ENCODE measurements at places on chromosomes 7 and 10. TPM values are rescaled to one million over a fixed set of nuclear protein-coding genes. Genes with fewer than 3 reads are reported as not detected.

PODXL gene
- 30.4 TPM for total RNA-seq

EFCAB10 gene
- 1.5 TPM for total RNA-seq

EBLN1 gene
- total RNA-seq: not detected

IRF5 gene
- total RNA-seq: 13.8 TPM

SLIT1 gene
- total RNA-seq: under 0.01 TPM

PHYHIPL gene
- total RNA-seq: not detected

CFAP46 gene
- total RNA-seq: not detected

SPDYE2 gene
- total RNA-seq: not detected

GNG11 gene
- total RNA-seq: 26.8 TPM

LRIT1 gene
- not detected for total RNA-seq

TAS2R41 gene
- total RNA-seq: not detected

PTPRZ1 gene
- 28.7 TPM for total RNA-seq

CRTAC1 gene
- total RNA-seq: 21.4 TPM

CREM gene
- total RNA-seq: 43.1 TPM

GRCh38 chr7:47503281-47503680 lies 78.6 kb downstream of the TNS3 start:
- DNase-seq: no peak

DNA sequence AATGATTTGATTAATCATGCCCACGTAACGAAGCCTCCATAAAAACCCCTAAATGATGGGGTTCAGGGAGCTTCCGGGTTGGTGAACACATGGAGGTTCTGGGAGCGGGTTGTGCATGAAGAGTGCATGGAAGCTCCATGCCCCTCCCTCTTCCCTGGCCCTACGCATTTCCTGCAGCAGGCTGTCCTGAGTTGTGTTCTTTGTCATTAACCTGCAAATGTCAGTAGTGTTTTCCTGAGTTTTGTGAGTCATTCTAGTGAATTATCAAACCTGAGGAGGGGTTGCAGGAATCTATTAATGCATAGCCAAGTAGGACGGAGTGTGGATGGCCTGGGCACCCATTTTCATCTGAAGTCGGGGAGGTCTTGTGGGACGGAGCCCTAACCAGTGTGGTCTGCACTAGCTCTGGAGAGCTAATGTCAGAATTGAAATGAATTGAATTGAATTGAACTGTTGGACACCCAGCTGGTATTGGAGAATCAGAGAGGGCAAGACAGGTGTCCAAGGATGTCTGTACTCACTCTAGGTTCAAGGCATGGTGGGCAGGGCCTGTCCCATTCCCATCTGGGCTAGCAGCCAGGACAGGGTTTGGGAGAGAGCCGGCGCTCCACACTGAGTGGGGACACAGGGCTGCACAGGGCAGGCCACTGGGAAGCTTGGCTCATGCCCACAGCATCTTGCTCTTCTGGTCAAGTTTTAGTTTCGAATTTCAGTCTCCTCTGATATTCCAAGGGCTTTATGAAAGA lies 22.3 kb upstream of the ARHGAP22 start:
- DNase-seq: no peak

GRCh38 chr10:124423813-124424212 lies 5.1 kb upstream of the OAT start:
- DNase-seq: peak; percentile 16

GRCh38 chr10:48799341-48800006 lies 114.8 kb downstream of the WDFY4 start:
- DNase-seq: no peak

GRCh38 chr7:33075818-33076518 lies 13.4 kb upstream of the NT5C3A start:
- DNase-seq: no peak

GRCh38 chr10:13942035-13942434 lies 355.3 kb downstream of the PRPF18 start:
- no peak for DNase-seq

DNA sequence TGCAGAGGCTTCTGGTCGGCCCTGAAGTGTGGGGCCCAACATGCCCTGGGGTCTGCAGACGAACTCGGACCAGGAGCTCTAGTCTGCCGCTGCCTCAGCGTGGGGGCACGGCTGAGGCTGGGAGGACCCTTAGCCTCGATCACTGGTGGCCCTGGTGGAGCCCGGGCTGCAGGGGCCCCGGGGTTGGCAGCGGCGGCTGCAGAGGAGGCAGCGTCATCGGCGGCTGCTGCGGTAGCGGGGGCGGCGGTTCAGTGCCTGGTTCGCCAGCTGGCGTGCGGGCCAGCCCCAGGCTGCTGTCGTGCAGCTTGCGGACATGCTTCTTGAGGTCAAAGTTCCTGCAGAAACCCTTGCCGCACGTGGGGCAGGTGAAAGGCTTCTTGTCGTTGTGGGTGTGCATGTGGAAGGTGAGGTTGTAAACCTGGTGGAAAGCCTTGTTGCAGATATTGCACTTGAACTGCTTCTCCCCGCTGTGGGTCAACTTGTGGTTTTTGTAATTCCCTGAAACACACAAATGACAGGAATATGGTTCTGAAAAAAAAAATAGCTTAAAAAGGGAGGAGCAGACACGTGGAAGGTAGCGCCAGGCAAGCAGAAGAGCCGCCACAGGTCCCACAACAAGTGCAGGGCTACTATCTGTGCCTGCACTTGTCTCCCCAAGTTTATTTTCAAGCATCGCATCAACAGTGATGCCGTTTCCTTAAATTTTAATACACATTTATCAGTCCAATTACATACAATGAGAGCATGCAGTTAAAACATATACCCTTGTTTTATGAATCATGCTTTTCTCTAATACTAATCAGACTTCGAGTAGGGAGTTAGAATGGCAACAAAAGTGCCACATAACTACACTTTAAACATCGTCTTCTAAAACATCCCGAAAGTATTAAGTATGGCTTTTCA lies 2.4 kb downstream of the FEZF1 start:
- no peak for DNase-seq

- DNase-seq: no peak
Observed at GRCh38 chr10:102963756-102964025, 45.6 kb downstream of the CNNM2 start.

- DNase-seq: no peak
Observed at GRCh38 chr7:131026297-131027000, 292.4 kb upstream of the KLF14 start.

- no peak for DNase-seq
Observed at GRCh38 chr10:74145133-74145532, 5.5 kb downstream of the AP3M1 start.

DNA sequence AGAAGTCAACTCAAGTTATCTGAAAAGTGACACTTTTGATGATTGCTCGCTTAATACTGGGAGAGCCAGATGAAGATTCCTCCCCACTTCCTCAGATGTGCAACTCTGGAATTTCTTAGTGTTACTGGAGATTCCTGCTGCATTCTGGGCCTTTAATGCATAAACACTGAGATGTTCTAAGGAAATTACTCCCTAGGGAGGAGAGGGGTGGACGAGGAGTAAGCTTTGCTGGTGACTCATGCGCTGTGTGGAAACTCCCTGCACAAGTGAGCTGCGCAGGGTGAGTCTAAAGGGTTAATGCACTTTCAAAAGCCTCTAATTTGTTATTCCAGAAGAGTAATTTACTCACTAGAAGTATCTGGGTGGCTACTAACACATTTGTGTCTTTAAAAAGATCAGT lies 46.3 kb downstream of the EGFR start:
- DNase-seq: peak; percentile 86

DNA sequence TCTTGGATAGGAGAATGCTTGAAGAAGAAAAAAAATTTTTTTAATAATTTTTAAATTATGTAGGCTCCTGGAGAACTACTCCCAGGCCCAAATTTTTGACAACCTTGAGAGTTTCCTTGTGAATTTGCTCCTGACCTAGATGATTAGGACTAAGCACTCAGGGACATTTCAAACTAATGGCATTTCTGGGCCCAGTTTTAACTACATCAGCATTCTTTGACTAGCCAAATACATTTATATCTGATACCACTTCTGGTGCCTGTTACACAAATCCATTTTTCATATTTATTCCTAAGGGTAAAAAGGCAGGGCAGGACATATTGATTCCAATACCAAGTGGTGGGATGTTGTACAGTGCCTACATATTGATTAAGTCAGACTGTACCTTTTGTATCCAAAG lies 60.8 kb upstream of the CC2D2B start:
- DNase-seq: no peak

DNA sequence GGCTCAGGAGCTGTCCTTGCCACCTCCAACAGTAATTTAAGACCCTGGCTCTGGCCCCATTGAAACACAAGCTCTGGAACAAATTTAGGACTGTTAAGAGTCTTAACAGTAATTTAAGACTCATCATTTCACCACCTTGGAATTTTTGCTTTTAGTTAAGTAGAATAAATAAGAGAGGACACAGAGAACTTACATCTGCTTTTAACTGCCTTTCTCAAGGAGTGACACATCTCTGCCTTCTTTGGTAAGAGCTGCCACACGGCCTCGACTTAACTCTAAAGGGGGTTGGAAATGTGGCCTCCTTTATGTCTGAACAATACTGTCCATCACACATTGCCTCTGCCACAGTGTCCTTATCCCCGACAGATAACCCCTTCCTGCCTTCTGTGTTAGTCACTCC lies 77.9 kb downstream of the HERPUD2 start:
- no peak for DNase-seq

DNA sequence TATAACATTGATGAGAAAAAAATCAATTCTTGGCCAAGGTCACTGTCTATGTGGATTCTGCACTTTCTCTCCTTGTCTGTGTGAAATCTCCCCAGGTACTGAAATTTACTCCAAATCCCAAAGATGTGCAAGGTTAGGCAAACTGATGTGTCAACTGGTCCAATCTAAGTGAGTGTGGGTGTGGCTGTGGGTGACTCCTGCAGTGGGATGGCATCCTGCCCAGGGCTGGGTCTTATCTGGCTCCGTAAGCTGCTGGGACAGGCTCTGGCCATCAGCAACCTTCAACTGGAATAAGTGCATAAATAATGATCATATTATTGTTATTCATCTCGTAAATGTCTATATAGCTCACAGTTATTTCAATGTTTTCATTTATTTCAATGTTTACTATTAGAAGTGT lies 79.3 kb downstream of the JCAD start:
- no peak for DNase-seq

- DNase-seq: no peak
Observed at GRCh38 chr7:26584326-26584725, 280.1 kb downstream of the SKAP2 start.

DNA sequence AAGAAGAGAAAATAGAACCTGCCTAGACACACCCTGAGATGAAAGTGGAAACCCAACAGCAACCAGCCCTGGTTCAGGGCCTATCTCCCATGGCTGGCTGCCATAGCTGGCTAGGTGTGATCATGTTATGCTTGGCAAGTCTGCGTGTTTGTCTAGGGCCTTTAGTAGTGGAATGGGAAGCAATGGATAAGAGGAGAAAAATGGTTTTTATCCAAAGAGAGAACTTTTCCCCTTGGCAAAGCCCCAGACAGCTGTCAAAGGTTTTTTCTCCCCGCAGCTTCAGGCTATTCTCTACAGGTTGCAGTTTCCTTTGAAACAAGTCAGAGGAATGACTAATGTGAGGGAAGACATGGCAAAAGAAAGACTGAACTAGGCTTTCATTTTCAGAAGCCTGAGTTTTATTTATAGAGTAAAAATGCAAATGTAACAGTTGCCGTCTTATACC lies 161.5 kb downstream of the SEMA3D start:
- peak; percentile 86 for DNase-seq

- DNase-seq: no peak
Observed at GRCh38 chr10:88652616-88653015, 11.6 kb upstream of the LIPF start.

GRCh38 chr7:7548407-7548806 lies 12.7 kb upstream of the COL28A1 start:
- DNase-seq: no peak

DNA sequence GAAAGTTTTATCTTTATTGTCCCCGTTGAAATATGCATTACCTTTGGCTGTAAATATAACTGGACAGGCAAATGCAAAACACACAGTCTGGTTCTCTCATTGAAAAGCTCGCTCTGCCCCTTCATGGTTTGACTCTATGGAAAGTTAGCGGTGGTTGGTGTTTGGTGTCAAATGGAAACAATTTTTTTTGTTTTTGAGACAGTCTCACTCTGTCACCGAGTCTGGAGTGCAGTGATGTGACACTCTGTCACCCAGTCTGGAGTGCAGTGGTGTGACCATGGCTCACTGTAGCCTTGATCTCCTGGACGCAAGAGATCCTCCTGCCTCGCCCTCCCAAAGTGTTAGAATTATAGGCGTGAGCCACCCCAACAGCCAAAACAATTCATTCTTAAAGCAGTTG lies 149.7 kb downstream of the LRRC4 start:
- DNase-seq: no peak

DNA sequence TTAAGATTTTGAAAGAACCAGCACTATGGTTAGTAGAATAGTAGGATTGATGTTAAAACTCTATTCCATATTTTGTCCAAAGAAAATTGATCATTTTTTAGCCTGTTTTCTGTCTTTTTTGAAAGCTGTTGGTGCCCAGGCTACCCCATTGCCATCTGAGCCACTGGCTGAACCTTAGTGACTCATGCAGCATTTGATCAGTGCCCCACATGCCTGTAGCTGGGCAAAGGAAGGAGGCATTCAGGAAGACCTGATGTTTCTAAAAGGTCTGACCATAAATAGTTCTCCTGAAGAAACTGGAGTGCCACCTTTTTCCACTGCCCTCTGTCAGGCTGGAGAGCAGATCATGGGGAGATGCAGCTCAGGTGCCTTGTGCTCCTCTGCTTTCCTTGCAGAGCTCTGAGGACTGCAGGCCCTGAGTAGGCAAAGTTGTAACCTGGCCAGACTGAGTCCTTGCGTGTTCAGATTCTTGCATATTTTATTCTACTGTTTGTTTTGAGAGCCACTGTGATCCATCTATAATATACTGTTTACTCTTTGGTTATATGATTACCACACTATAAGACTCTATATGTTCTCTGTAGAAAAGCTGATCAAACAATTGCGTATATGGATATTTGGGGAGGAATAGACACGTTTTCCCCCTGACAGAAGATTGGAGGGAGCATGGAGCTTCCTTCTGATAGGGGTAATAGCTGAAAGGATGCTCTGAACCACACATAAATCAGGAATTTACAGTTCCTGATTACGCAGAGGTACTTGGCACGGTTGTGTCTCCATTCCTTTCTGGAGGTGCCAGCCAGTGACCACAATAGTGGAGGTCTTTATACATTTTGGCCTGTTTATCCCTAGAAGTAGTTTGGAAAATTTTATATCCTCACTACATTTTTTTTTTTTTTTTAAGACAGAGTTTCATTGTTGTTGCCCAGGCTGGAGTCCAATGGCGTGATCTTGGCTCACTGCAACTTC lies 48.9 kb upstream of the GJD4 start:
- no peak for DNase-seq

- no peak for DNase-seq
Observed at GRCh38 chr7:29109358-29109757, 37.0 kb downstream of the CPVL start.

- peak; percentile 61 for DNase-seq
Observed at GRCh38 chr7:33806298-33807154, 98.8 kb upstream of the BMPER start.

Data from stomach (tissue), 19 donors.